ENCODE measurements at places on chromosomes 7 and 10. TPM values are rescaled to one million over a fixed set of nuclear protein-coding genes. Genes with fewer than 3 reads are reported as not detected.
A peak's percentile ranks its signal among the peaks of the same experiment; 100 is the strongest.

GRCh38 chr7:143288836-143289235 lies 685 bp downstream of the CASP2 start:
- peak; percentile 18 for DNase-seq

DNA sequence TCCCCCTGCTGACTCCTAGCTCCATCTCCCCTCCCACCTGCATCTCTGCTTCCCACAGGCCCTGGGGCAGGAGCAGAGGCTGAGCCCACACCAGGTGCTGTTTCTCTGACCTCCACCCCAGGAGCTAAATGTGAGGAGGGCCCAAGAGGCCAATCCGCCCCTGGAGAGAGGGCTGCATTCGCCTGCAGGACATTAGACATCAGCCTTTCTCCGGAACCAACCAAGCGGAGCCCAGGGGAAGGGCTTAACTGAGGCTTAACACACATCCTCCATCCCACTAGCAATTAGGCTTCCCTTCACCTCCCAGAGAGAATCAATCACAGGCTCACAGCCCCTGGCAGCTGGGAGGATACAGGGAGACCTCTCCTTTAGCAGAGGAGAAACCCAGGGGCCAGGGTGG lies 50.5 kb downstream of the SH3PXD2A start:
- DNase-seq: no peak

DNA sequence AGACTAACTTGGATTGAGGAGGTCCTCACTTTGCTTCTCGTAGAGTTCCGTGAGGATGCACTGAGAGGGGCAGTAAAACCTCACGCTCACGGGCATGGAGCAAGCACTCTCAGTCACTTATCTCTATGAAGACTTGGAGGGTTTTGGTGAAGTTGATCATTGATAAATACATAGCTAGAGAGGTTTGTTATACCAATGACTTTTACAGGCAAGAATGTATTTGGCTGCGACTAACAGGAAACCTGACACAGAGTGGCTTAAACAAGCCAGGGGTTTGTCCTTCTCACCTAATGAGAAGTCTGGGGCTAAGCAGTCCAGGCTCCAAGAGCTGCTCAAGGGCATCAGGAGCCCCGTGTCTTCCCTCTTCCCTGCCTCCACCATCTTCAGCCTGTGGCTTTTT lies 6.1 kb downstream of the BICC1 start:
- no peak for DNase-seq

GRCh38 chr10:29470843-29471543 lies 163.8 kb downstream of the SVIL start:
- DNase-seq: no peak

- peak; percentile 79 for DNase-seq
These were observed at the start of gene SGCE for GRCh38 chr7:94655848-94656657. Gene SGCE, minus strand, starts transcription at chr7:94656133. Its CDS starts 35 bp downstream, at chr7:94656098.

GRCh38 chr10:27838361-27838760 lies 92.7 kb upstream of the MKX start:
- DNase-seq: no peak

DNA sequence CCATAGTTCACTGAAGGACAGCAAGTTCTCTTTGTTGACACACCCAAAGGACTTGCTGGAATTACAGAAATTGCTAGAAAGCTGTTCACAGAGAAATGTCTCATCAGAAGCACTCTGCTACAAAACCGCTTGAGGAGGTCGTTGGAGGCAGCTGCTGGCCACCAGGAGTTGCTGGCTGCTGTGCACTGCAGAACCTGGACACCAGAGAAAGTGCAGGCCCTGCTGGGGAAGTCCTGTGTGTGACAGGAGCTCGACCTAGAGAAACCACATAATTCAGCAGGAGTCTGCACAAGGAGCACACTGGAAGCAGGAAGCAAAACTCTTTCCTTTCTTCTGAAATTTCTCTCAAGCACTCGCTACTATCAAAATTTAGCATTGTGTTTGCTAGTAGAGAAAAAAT lies 461.5 kb upstream of the GHITM start:
- no peak for DNase-seq

Gene ZPBP
- not detected for total RNA-seq

Gene MAP3K8
- 3.9 TPM for total RNA-seq

Gene IGFBP1
- not detected for total RNA-seq

Gene LIPF
- not detected for total RNA-seq

Gene STAG3
- total RNA-seq: 2.5 TPM

All from RPMI7951 (cell line).